CD4-positive, alpha-beta T cell treated with Interleukin-17A for 1 hour (primary cell): ENCODE measurements at places on chromosomes 7 and 10.

DNA sequence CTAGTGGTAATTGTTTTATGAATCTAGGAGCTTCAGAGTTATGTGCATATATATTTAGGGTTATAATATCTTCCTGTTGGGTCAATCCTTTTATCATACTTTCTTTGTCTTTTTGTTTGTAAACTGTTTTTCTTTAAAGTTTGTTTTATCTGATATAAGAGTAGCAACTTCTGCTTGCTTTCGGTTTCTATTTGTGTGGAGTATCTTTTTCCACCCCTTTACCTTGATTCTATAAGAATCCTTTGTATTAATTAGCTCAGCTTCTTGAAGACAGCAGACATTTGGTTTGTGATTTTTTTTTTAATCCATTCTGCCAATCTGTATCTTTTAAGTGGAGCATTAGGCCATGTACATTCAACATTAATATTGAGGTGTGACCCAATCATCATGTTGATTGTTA is 9.3 kb downstream of the CASP7 start:
- DNase-seq: peak; percentile 17

GRCh38 chr10:52232561-52233350 is 81.3 kb upstream of the DKK1 start:
- DNase-seq: no peak

GRCh38 chr10:117483056-117483590 is 59.4 kb upstream of the EMX2 start:
- DNase-seq: no peak

GRCh38 chr7:69801729-69802682 is 203.7 kb downstream of the AUTS2 start:
- no peak for DNase-seq

DNA sequence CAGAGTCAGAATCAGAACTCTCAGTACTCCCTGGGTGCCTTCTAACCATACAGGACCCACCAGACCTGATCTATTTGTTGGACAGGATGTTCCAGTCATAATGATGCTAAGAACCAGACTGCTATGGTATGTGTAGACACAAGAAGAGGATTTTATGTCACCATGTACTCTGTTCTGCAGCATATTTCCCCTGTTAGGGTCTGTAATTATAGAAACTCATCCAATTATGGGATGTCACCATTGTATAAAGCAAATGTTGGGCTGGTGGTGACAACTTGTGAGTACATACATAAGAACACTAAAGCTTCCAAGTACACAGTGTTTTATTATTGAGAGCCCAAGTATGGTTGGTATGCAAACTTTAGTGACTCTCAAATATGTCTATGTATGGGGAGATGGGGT is 67.1 kb upstream of the AGBL3 start:
- no peak for DNase-seq

DNA sequence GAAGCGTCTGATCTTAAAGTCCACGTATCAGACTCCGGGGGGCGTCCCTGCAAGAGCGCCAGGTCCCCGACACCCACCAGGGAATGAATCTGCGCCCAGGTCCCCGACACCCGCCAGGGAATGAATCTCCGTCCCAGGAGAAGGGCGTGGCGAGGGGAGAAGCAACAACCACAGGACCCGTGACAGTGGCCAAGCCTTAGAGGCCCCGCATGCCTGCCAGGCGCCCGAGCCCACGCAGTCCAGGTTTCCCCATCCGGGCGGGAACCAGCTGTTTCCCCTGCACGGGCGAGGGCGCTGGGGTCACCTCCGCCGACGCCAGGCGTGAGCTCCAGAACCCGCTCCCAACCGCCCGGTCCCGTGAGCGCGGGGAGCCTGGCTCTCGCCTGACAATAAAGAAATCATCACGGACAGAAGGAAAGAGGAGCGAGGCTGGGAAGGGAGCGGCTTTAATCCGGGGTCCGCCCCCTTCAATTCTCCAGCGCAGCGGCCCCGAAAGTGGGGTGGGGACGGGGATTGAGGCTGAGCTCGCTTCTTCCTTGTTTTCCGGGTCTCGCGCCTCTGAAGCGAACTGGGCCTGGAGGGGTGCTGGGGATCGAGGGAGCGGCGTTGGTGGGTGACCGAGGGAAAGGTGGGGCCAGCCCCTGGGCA is 29.0 kb upstream of the BMS1 start:
- no peak for DNase-seq

DNA sequence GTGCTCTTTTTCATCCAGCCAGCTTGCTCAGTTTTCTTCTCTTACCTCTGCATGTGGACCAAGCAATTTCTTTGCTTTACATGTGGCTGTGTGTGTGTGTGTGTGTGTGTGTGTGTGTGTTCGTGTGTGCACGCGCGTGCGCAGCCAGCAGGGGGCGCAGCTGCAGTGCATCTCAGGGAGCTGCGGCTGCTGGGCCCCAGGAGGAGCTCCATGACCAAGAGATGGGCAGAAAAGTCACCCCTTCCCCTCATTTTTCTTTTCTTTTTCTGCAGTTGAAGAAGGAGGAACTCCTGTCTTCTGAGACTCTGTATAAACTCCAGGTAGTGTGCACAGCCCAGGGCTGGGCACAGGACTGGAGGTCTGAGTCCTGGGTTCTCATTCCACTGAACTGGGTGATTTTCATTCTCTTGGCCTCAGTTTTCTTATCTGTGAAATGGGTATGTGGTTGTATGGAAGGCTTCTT is 41.8 kb downstream of the BLNK start:
- peak; percentile 69 for DNase-seq

- peak; percentile 88 for DNase-seq
Measured at GRCh38 chr10:109922976-109923921, at the start of gene XPNPEP1. XPNPEP1 (minus strand) TSS chr10:109923511; CDS start chr10:109923433, 78 bp downstream.

DNA sequence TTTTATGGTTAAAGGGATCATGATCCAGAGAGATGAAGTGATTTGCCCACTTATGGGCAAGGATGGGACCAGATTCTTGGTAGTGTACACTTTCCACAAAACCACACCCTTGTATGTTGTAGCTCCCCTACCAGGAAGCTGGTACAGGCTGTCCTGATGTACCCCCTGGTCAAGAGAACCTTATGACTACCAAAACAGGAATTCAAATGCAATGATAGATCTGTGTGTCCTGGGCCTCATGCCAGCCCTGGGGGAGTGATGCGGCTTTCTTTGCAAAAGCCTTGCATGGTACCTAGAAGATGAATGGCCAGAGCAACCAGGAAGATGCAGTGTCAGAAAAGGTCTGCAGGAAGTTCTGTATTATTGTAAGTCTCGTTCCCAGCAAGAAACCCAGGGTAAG is 94.9 kb upstream of the AGK start:
- DNase-seq: no peak

GRCh38 chr7:44515590-44516268 is 25.3 kb upstream of the NUDCD3 start:
- DNase-seq: no peak

DNA sequence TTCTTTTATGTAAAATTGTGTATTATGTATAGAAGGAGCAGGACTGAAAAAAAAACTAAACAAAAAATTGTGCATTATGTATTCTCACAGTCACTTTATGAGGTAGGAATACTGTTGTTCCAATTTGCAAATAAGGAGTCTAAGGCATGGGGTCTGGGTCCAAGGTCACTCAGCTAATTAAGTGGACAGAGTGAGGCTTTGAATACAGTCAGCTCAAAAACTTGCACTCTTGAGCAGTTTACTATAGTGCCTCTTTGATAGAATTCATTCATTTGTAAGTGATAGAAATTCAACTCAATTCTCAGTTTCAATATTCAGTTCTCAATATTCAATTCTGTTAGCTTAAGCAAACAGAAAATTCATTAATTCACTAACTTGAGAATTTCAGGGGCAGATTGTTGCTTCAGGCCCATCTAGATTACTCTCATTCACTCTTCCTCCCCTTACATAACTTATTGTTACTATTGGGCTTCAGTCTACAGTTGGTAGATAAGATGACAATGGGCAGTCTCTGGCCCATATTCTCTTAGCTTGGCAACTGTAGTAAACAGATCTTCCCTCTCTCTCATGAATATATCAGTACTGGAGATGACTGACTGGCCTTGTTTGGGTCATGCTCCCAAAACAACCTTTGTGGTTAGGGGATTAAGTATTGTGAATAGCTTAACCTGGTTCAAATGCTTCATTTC is 86.6 kb downstream of the BTAF1 start:
- DNase-seq: no peak

DNA sequence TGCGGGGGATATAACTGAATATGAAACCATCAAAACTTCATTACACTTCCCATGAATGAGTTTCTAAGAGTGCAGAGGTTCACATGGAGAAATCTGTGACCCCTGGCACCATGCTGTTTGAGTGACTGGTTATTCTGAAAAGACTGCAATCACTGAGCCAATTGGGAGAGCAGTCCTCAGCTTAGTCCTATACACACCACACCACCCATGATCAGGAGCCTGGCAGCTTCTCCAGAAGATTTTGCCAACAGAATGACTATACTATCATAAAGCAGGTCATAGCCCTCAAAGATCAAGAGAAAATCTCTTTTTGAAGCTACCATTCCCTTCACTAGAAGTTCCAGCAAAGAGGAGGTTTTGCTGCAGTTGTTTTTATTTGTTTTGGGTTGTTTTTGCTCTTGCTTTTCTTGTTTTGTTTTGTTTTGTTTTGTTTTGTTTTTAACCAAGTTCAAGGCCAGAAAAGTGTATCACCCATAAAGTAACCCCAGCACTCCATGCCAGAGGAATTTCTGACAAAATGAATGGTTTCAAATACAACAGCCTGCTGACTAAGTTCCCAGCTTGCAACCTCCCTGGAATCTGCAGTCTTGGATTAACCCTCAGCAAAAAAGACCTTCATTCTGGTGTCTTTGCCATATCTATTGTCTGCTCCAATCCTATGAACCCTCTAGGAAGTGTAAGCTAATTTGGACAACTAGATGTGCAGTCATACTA is 19.7 kb upstream of the HGF start:
- DNase-seq: no peak

- DNase-seq: no peak
Measured at GRCh38 chr10:72353965-72354355, 759 bp downstream of the DNAJB12 start.

GRCh38 chr7:92658671-92659070 is 68.5 kb upstream of the FAM133B start:
- DNase-seq: no peak

- DNase-seq: peak; percentile 6
Measured at GRCh38 chr7:37081436-37081835, 357.1 kb upstream of the AOAH start.

GRCh38 chr10:122494833-122495232 is 33.5 kb downstream of the HTRA1 start:
- DNase-seq: no peak

GRCh38 chr7:54933643-54934042 is 85.2 kb upstream of the EGFR start:
- DNase-seq: no peak

DNA sequence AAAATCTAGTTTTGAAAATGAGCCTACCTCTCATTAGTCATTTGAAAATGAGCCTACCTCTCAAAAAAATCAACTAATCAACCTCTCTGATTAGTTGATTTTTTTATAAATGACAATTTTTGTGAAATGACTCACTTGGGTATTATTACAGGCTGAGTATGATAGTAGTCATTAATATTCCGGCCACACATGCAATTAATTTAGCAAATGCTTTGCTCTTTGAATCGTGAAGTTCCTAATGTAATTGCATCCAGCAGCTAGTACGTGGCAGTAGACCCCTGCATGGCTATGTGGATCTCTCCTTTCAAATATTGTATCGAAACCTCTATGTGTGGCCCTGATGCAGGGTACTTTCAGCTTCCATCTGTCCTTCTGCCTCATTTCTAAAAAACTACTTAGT is 245.9 kb upstream of the PHYHIPL start:
- DNase-seq: no peak

GRCh38 chr7:122676466-122676865 is 22.5 kb downstream of the RNF133 start:
- DNase-seq: no peak

GRCh38 chr10:16853201-16853600 is 36.0 kb upstream of the RSU1 start:
- peak; percentile 7 for DNase-seq

DNA sequence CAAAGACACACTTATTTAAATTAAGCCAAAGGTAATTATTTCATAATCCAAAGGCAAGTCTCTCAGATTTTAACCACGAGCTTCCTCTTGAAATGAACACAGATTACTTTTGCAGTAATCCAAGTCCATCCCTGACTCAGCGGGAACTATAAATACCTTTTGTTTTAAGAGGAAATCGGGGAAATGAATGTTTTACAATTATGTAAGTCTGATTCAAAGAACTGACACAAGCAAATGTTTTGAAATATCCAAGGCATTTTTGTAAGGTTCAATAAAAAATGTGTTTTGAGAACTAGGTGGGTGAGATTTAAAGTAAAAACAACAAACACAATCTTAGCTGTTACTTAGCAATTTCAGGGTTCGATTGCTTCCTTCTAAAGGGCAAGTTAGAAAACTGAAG is 179.8 kb upstream of the ASAH2 start:
- no peak for DNase-seq

DNA sequence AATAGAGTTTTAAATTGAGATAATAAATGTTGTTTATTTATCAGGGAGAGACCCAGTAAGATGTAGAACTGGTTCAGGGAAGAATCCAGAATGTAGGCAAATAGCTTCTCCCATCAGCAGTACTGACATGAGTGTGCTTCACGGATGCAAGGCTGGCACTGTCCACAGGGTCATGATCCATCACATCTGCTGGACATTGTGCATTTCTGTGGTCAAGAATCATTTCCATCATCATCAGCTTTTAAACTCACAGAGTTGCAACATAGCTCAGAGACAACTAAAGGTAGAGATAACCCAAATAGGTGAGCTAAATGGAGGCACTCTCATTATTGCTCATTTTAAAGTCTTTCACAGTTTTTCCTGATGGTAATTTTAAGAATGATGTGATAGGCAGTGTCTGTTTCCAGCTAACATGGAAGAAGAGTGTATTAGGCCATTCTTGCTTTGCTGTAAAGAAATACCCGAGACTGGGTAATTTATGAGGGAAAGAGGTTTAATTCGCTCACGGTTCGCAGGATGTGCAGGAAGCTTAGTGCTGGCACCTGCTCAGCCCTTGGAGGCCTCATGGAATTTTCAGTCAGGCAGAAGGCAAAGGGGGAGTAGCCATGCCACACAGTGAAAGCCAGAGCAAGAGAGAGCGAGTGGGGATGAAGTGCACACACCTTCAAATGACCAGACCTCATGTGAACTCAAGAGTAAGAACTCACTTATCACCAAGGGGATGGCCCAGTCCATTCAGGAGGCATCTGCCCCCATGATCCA is 80.8 kb downstream of the INPP5A start:
- DNase-seq: no peak
